ENCODE measurements at places on chromosomes 2 and 18. TPM values are rescaled to one million over a fixed set of nuclear protein-coding genes. Genes with fewer than 3 reads are reported as not detected.

Gene SPATA3
- total RNA-seq: not detected

Gene TUBA3E
- total RNA-seq: not detected

Gene C2orf81
- total RNA-seq: 1.5 TPM

Gene CHCHD5
- 11.0 TPM for total RNA-seq

Gene POTEI
- not detected for total RNA-seq

Gene KCNK3
- 0.26 TPM for total RNA-seq

DNA sequence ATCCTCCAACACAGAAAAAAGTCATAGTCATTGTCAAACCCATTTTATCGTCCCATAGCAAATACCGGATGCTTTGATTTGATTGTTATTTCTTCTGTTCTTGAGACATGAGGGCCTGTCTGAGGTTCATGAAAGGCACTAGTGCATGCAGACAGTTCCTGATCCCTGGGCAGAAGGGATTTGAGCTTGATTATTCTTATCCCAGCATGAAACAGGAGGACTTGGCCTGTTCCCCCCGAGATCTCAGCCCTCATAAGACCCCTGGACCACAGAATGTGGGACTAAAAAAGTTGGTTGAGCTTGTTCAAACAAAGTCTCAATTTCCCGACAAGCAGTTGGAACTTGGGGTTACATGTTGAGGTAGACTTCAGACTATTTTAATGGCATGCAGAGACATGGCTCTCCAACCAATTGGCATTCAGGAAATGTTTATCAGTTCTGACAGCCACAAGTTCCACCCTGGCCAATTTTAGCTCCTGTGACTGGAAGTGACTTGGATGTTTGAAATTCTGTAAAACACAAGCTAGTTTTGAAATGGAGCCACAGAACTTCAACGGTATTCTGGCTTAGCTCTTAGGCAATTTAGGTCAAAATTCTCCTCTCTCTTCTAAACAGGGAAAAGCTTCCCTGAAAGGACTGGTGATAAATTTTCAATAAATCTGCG is 366.9 kb upstream of the SLC14A2 start:
- DNase-seq: peak; percentile 96
- H3K4me1 ChIP-seq: peaks cover 15% of the 10 kb centered on the region
- no peak overlapping the region for H3K4me3 ChIP-seq
- peak overlapping the region; percentile 77 for H3K27ac ChIP-seq

DNA sequence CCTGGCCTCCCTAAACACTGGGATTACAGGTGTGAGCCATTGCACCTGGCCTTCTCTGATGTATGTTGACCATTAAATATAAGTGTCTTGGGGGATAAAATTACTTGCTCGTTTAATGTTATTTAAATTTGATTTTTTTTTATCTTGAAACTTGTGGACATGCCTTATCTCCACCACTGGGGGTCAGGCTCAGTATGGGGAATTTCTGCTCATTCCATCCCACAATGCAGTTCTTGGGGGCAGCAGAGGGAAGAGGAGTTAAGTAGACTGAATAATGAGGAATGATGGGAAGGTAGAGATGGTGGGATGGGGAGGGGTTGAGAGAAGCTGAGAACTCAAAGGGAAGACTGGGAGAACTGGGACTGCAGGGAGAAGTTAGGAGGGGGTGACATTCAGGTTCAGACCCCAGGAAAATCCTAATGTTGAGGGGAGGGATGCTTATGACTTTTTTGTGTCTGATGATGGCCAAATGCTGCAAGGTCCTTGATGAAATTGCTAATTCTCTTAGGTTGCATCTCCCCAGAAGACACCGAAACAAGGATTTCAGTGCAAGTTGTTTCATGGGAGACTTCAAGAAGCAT is 174.2 kb downstream of the MIB1 start:
- peak; percentile 61 for DNase-seq
- H3K27ac ChIP-seq: no peak overlapping the region
- no peaks in the 10 kb centered on the region for H3K4me1 ChIP-seq
- H3K4me3 ChIP-seq: no peak overlapping the region

GRCh38 chr2:71505770-71506140 is 52.4 kb downstream of the DYSF start:
- H3K4me1 ChIP-seq: no peaks in the 10 kb centered on the region
- no peaks in the 10 kb centered on the region for H3K27me3 ChIP-seq
- no peaks in the 10 kb centered on the region for H3K36me3 ChIP-seq
- H3K4me3 ChIP-seq: no peak overlapping the region
- no peak for DNase-seq

GRCh38 chr2:208265371-208265800 is 669 bp upstream of the PIKFYVE start:
- DNase-seq: no peak
- H3K27me3 ChIP-seq: no peaks in the 10 kb centered on the region
- peak overlapping the region; percentile 86 for H3K27ac ChIP-seq
- H3K4me1 ChIP-seq: peaks cover 5% of the 10 kb centered on the region
- H3K4me3 ChIP-seq: peak overlapping the region; percentile 69

DNA sequence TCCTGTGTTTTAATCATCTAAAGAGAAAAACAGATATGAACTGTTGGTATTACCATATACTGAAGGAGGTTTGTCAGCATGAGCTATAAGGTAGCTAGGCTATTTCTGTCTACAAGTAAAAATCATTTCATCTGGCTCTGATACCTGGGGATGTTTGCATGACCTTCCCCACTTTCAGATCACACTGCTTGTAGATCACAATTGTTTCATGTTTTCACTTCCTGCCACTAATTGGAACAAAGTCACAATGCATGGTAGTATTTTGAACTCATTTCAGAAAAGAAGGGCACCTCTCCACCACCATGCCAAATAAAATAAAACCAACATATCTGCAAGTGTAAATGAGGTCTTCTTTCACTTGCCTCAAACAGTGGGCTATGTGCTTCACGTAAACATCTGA is 37.8 kb downstream of the NYAP2 start:
- no peak for DNase-seq
- no peaks in the 10 kb centered on the region for H3K4me1 ChIP-seq
- no peak overlapping the region for H3K27ac ChIP-seq

- no peaks in the 10 kb centered on the region for H3K27me3 ChIP-seq
- H3K4me1 ChIP-seq: peaks cover 13% of the 10 kb centered on the region
- H3K36me3 ChIP-seq: no peaks in the 10 kb centered on the region
Measured at GRCh38 chr2:144496092-144496976, 23.6 kb downstream of the ZEB2 start.

DNA sequence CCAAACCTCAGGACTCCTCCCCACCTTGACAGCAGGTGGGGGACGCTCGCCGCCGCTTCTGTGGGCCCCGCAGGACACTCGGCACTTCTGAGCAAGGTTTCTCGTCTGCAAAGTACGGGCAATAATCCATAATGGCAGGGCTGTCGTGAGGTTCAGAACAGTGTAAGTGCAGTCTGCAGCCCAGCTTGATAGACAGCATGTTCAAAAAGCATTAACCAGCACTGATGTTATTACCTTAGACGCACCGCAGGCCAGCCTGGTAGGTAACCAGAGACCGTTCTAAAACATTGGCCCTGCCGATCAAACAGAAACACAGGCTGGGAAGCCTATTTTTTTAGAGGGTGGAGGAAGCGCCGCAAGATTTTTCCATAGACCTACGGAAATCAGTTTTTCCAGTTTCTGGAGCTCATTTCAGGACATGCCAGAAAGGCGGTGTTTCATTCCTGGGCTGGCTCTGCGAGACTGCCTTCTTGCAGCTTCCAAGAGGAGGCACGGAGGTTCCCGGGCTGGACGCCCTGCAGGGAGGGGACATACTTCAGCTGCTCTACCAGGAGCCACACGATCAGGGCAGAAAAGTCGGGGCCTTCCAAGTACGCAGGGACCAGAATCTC is 148.7 kb downstream of the TPO start:
- no peaks in the 10 kb centered on the region for H3K36me3 ChIP-seq
- peaks cover 2% of the 10 kb centered on the region for H3K4me1 ChIP-seq
- DNase-seq: no peak
- H3K4me3 ChIP-seq: no peak overlapping the region

Data from fibroblast of lung (primary cell).